ENCODE measurements at places on chromosomes 2 and 18.

GRCh38 chr18:78092901-78093300, 843.3 kb downstream of the GALR1 start:
- DNase-seq, result no peak

GRCh38 chr2:173914055-173914927, 50.9 kb downstream of the SP3 start:
- DNase-seq, result no peak

DNA sequence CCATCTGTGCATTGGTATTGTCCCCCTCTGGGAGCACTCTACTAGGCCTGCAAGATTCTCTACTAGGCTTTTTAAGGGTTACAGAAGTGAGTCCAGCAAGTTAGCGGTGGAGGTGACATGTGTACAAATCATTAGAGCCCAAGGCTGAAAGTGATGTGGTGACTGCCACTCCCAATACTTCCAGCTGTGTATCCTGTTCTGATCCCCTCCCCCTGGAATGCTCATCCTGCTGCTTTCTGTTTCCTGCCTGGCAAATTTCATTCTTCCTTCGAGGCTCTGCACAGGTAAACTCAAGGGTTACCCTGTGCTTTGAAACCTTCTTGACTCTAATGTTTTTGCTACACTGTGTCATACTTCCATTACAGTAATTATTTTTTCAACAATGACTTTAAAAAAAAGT, 258.5 kb upstream of the REV1 start:
- DNase-seq, result no peak

DNA sequence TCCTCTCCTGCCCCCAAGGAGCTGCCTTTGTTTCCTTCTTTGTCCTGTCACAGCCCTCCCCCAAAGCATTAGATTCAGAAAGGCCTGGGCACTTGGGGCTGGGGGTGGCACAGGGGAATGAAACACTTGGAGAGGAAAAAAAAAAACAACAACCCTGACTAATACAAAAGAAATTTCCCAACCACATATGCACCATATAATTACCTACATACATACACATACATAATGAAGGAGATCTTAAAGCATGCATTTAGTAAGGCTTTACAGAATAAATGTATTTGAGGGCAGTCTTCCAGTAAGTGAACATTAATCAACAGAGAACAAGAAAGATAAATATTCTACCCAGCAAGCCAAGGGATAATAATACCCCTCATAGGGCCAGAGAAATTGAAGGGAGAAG, 70.0 kb upstream of the PPP1CB start:
- no peak for DNase-seq

DNA sequence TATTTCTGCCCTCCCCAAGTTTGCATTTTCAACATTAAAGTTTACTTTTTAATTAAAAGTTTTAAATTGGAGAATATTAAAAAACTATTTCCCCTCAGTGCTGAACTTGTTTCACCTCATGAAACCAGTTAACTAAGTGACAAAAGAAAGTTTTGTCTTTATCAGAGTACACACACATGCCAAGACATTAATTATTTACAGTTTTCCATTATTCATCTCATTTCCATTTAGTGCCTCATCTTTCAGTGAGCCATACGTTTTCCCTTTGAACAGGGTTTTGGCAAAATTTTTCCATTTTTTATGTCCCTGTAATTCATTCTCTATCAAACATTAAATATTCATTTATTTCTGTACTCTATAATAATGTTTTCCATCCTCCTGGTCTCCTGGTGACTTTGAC, 53.2 kb downstream of the SF3B1 start:
- DNase-seq, result no peak

All from HCT116 (cell line).